ENCODE measurements at places on chromosomes 2 and 18.

- DNase-seq, result no peak
Measured at GRCh38 chr2:189406586-189407233, 34.6 kb upstream of the WDR75 start.

DNA sequence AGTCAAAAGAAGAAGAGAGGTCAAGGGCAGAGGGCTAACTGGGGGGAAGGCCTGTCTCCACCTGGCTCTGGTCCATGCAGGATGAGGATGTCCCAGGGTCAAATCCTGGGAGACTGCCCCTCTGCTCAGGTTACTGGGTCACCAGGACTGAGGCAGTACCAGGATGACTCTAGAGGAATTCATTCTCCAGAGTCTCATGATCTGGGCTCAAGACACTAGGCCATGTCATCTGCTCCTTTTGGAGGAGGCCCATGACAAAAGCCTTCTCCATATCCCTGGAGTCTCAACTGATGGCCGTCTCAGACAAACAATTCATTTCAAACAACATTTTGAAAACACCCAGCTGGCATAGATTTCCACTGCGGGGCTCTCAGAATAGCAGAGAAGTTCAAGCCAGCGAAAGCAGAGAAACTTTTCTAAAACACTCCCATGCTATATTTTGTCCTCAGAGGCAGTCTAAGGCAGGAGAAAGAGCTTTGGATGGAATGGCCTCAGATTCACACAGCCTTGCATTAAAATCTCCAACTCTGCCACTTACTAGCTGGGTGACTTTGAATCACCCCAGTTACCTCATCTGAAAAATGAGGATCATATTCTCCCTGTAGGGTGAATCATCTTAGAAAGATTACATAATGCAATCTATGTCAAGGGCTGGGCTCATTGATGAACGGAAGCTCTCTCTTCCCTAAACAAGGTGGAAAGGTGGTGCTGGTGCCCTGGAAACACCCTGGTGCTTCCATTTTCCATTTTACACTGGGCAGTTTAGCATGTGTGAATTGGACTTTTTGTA, 48.8 kb upstream of the LCLAT1 start:
- no peak for DNase-seq

DNA sequence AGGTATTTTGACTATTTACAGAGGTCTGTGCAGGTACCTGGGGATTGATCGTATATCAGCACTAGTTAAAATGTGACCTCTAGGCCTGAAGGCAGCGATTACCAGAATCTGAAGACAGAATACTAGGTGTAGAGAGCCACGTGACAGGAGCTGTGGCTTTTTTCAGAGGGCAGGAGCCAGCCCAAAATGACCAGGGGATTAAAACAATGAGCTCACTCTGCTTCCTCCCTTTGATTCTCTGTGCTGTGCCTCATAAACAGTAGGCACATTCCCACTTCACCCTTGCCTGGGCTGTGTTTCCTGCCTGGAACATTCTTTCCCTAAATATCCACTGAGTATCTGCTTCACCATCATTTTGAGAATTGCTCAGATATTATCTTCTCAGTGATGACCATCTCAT, 15.2 kb downstream of the ITGAV start:
- no peak for DNase-seq

DNA sequence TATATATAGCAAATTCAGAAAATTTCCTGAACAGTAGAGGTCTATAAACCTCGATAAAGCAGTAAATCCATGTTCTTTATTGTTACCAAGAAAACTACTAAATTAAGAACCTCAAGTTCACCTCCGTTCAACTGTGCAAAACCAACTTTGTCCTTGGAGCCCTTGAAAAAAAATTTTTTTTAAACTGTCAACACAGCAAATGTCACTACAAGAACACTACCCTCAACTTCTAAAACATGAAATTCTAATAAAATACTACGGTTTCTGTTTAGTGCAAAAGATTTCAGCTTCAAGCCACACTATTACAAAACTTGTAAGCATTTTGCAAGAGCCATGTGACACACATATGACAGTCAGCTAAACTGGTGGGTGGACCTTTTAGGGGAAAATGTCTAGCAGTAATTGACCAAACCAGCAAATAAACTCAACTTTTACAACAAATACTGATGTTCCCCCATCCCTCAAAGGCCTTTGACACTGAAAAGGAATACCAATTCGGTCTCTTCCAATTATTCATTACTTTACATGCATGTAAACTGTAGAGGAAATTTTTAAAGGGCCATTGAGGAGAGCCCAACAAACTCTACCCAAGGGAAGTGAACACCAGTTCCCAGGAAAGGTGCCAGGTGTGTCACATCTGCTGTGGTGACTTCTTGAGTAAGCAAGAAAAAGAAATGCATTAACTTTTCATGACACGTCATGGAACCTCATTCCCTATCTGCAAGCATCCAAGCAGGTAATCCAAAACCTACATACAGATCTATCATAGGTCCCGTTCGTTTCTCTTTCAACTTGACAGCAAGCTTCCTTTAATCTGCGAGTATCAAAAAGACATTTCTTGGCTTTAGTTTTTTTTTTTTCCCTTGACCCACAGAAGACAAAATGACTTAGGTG, 1.4 kb downstream of the RAB1A start:
- no peak for DNase-seq

- DNase-seq, result no peak
Measured at GRCh38 chr2:86314125-86314524, 23.3 kb downstream of the REEP1 start.

GRCh38 chr18:44801781-44802180, 121.1 kb downstream of the SETBP1 start:
- DNase-seq, result no peak

- peak; percentile 24 for DNase-seq
Measured at GRCh38 chr2:160338901-160339685, 139.0 kb upstream of the ITGB6 start.

DNA sequence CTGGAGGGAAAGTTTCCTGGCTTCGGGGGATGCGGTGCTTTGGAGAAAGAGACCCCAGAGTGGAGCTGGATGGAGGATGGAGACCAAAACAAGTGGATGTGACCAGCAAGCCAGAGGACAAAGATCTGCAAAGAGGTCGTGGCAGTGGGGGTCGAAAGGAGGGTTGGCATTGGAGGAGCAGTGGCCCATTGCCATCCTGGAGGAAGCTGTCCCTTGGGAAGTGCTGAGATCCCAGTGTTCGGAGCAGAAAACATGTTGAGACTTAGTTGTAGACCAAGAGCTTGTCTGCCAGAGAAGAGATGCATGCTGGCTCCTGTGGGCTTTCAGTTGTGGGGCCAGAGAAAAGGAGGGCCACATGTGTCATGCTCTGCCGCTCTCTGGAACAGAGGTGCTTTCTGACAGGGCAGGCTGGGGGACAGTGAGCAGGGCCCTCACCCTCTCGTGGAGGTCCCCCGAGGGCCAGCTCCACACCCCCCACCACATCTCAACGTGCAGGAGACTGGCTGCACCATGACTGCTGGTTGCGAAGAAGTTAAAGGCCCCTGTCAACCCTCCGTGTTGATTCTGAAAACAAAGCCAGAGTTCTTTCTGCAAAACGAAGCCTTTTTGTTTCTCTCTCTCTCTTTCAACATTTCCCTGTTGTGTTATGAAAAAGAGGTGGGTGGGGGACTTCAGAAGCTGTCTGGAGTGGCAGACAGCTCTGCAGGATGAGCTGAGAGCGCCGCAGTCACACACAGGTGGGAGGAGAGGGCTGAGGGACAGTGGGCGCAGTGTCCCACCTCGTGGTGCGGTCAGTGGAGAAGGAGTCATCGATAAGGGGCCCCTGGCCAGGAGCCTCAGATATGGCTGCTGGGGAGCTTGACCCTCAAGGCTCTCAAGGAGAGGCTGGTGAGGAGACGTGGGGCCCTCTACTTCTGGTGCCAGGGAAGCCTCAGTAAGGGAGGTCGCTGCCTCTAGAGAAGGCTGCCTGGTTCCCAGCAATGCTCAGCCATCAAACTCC, 77.6 kb upstream of the BCL2L11 start:
- no peak for DNase-seq

- DNase-seq, result no peak
Measured at GRCh38 chr2:45640576-45640975, 10.9 kb upstream of the PRKCE start.

DNA sequence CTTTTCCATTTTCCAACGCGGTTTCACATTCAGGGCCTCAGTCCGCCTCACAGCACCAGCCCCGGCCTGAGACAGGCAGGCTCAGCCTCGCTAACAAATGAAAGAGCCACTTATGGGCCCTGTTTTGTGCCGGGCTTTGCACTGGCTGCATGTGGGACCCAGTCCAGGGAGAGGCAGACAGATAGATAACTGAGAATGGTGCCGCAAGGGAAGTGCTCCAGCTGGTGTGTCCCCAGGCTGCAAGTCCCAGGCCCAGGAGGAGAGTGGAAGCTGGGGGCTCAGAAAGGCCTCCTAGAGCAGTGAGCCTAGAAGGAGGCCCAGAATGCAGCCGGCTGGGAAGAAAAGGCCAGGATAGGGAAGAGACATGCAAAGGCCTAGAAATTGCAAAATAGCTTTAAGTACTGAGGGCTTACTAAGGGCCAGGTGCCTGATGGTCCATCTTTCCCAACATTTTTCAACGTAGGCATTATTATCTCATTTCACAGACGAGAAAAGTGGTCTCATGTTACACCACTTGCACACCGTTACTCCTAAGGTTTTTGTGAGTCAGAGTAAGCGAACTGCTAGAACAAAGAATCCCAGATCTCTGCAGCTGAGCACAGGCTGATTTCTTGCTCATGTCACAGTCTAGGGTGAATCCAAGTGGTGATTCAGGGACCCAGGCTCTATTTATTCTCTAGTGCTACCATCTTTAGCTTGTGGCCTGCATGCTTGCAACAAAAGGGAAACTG, 26.0 kb downstream of the ADRA2B start:
- no peak for DNase-seq

- no peak for DNase-seq
Measured at GRCh38 chr18:72409903-72410302, 134.2 kb downstream of the CBLN2 start.

GRCh38 chr2:35526741-35527140, 828.8 kb upstream of the CRIM1 start:
- DNase-seq, result no peak

DNA sequence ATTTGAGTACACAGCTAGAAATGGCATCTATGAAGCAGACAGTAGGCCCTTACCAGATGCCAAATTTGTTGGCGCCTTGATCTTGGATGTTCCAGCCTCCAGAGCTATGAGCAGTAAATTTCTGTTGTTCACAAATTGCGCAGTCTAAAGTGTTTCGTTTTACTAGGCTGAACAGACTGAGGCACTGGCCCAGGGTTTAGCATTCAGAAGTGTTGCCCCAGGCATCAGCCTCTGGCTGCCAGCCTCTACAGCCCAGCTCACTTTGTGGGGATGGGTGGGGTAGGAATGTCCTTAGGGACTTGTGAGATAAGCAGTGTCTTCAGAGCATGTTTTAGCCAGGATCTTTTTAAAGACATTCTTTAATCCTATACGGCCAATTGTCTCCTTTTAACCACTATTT, 51.5 kb upstream of the MGAT5 start:
- DNase-seq, result no peak

GRCh38 chr2:68385220-68385906, 20.3 kb downstream of the PLEK start:
- DNase-seq, result no peak

DNA sequence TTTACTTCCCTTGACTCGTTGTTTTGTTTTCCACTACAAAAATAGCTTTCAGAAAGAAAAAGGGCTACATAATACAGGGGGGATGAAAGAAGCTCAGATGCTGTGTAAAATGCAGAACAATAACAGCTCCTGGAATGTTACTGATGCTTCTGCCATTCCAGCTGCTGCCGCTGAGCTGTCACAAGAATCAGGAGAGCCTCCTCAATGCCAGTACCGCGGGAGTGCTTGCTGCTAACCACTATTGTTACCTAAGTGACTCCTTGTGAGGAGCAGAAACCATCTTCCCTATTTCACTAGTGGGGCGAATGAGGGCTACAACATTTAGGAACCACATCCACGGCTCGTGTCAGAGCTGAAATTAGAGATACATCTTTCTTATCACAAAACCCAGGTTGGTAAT, 384.8 kb downstream of the GALR1 start:
- DNase-seq, result no peak

- DNase-seq, result no peak
Measured at GRCh38 chr2:112345030-112346027, 69.9 kb downstream of the ZC3H6 start.

DNA sequence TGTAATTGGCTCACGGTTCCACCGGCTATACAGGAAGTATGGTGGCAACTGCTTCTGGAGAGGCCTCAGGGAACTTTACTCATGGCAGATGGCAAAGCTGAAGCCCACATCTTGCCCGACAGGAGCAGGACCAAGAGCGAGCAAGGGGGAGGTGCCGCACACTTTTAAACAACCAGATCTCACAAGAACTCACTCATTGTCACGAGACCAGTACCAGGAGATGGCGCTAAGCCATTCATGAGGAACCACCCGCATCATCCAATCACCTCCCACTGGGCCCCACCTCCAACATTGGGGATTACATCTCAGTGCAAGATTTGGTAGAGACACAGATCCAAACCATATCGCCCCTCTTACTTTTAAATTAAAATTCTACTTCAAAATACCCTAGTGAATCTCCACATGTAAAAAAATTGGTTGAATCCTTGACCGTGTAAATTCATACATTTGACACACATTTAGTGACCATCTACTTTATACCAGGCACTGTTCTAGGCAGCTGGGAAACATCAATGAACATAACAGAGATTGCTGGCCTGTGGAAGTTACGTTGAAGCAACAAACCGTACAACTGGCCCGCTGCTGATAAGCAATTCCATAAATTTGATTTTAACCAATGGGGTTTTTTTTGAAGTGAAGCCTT, 87.6 kb downstream of the ALPK2 start:
- DNase-seq, result no peak

All from AG08396 (cell line).